CD8-positive, alpha-beta memory T cell (primary cell): ENCODE measurements at places on chromosomes 4 and X.

- no peak for DNase-seq
Measured at GRCh38 chrX:21939906-21940305, 603 bp upstream of the SMS start.

- no peak for DNase-seq
Measured at GRCh38 chr4:88110826-88111225, 47.6 kb downstream of the ABCG2 start.

GRCh38 chrX:152989292-152989658, 4.6 kb downstream of the PNMA5 start:
- no peak for DNase-seq

DNA sequence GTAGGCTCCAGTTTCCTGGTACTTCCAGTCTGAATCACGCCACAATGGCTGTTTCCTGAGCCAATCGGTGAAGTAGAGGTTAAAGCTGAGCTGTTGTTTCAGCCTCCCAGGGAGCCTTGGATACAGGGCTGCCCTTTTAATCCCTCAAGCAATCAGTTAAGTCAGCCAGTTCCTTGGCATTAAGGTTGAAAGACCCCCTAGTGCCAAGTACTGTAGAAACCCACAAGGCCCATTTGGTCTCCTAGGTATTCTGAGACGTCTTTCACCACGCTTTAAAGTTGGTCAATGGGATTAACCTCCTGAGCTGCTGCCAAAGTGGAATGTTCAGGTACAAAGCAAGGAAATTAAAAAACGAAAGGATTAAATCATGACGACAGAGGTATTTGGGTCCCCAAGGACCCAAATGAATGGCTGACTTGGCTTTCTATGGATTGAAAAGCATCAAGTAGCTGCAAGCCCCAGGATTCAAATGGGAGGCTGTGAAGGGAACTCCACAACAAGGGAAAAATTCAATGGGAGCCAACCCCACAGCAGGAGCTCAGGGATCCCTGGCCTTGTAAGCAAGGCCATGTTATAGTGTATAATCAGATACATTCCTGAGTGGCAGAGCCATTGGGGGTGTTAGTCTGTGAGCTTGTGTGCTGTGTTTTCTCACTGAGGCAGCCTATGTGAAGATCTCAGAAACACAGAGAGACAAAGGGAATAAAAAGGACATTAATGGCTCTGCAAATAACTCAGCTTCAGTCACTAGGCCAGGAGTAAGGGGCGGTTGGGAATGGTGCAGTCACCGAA, 86.0 kb downstream of the ATG4A start:
- no peak for DNase-seq

- no peak for DNase-seq
Measured at GRCh38 chr4:111879539-111879938, 265.7 kb upstream of the FAM241A start.

DNA sequence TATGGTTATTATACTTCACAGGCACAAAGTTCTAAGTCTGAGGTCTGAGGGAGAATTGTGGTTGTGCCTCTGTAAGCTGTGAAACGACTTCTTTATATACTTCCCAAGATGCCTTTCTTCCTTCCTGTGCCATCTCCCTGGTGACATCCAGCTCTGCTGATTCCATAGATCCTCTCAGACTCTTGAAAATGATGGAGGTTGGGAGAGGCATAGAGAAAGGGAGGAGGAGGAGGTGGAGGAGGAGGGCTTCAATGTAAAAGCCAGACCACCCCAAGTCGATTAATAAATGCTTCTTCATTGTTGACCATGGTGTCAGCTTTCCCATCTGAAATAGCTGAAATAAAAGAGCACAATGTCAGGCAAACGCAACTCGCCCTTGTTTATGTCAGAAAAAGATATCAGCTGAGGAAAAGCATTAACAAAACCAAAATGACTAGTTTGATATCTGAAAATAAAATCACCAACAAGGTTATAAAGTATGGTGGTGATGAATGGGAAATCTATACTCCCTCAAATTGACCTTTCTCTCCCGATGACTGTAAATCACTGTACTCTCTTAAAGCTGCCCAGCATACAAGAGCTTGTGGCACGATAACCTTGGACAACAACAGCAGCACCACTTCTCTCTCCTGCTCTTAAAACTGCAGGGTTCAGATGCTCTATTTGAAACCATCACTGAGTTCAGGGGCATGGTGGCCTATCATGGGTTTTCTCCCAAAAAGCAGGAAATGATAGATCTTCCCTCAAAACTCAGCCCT, 230.4 kb upstream of the GALNT7 start:
- DNase-seq, result no peak

DNA sequence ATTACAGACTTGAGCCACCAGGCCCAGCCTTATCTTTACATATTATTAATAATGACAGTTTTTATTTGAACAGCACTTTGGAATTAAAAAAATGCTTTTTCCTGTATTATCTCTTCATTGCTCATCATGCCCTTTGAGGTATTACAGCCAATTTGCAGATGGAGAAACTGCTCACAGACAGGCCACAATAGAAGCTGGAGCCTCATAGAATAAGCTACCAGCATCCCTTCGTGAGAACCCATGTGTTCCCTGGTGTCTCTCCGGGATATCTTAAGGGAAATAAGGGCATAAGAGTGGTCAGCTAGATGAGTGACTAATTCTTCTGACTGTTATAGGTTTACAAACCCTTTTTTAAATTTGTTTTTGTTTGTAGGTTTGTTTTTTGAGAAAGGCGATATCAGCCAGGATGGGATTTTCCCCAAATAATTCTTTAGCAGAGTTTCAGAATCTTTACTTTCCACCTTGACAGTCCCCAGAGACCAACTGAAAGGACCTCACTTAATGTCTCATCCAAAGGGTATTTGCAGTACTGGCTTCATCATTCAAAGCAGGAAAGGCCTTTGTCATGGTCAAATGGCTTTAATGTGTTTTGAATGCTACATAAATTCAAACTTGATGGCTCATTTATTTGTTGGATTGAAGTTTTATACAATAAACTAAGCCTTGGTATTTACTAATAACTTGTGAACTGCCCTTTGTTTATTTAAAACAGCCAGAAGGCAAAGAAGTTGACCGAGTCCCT, 48.0 kb upstream of the SOD3 start:
- no peak for DNase-seq

- DNase-seq, result no peak
Measured at GRCh38 chrX:76148041-76148665, 24.7 kb upstream of the PBDC1 start.

- DNase-seq, result no peak
Measured at GRCh38 chrX:136310411-136310810, 9.6 kb downstream of the ADGRG4 start.

DNA sequence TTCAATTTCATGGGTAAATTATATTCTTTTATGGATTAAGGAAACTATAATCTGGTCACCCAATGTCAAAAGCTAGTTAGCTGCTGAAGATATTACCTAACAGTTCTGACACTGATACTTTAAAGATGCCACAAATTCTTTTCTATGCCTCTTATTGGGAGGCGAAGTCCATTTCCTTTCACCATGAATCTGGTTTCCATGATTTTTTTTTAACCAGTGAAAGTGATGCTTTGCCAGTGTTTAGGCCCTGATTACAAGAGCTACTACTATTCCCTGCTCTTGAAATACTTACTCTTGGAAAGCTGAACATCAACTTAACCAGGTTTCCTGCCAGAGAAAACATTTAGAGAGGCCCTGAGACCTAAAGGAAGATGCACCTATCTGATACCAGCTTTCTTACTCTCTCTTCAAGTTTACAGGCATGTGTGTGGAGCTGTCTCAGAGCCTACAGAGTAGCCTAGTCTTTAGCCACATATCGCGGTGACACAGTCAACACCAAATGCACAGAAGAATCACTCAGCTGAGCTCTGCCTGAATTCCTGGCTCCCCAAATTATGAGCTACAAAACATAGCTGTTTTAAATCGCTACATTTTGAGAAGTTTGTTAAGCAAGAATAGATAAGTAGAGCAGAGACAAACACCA, 1280.8 kb downstream of the PCDH7 start:
- no peak for DNase-seq

GRCh38 chrX:41875142-41875541, 48.2 kb downstream of the CASK start:
- DNase-seq, result no peak

GRCh38 chrX:38571058-38571457, 9.7 kb downstream of the TSPAN7 start:
- no peak for DNase-seq

DNA sequence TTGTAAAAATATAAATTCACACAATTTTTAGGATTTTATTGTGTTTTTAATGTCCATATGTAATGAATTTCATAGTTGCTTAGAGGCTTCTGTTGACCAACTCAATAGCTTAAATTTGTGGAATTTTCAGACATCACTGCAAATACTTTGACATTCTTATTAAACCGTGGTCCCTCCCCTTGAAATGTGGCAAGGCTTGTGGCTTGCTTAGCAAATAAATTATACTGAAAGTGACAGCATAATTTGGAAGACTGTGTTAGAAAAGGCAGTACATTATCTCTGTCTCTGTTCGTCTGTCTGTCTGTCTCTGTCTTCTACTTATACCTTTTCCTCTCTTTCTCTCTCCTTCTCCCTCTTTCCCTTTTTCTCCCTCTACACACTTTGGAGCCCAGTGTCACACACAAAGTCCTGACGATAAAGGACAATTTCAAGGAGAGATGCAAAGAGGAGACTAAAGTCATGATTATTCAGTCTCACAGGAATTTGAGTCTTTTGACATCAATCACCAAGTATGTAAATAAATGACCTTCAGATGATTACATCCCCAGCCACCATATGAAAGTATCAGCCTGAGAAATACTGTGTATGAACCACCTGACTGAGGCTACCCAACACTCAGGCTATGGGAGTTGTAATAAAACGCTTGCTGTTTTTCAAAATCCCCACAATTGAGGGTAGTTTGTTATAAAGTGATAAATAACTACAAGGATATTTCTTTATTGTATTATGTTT, 21.0 kb upstream of the UGT2B7 start:
- DNase-seq, result no peak

DNA sequence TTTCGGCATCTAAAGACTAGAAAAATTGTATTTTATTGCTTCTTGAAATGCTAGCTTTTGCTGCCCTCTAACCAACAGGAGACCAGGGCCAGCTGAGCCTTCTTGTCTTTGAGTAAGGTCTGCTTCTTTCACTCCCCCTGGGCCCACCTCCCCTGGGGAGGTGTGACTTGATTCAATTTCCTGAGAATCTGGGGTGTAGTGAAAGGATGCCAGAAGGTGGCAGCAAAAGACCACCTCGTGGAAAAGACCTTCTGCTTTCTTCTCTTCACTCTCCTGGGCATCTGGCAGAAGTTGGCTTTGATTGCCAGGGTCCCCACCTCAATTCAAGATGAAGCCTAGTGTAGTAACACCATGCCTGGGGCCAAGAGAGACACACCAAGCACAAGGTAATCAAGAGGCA, 96.5 kb upstream of the MAOA start:
- DNase-seq, result no peak

- DNase-seq, result no peak
Measured at GRCh38 chrX:32954125-32954524, 257.2 kb downstream of the DMD start.

GRCh38 chrX:151183912-151184565, 7.7 kb downstream of the GPR50 start:
- DNase-seq, result no peak

DNA sequence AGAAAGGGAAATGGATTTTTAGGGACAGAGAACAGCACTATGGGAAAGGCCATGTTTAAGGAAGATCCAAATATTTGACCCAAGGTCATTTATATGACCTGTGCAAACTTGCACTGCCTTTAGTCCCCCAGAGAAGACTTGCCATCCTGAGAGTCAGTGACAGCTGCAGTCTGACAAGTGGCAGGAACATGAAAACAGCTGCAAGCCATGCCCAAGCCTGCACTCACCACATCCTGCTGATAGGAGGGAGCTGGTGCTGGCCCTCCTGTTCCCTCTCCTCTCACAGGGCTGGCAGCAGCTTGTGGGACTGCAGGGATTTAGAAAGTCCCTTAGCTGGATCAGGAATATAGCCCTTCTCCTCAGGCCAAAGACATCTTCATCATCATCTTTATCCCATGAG, 187.7 kb downstream of the RAP1GDS1 start:
- DNase-seq, result peak; percentile 8

DNA sequence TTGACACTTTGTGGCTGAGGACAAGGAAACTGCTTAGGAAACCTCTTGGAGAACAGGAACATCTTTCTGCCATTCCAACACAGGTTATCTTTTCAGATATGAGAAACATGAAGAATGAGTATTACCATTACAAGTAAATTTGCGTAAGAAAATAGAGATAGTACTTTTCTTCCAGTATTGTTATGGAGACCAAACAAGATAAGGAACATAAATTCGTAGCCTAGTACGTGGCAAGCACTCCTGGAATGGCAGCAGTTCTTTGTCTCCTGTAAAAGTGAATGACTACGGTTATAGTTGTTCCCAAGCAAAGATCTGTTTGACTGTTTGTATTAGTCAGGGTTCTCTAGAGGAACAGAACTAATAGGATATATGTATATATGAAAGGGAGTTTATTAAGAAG, 843.1 kb downstream of the STIM2 start:
- DNase-seq, result no peak

DNA sequence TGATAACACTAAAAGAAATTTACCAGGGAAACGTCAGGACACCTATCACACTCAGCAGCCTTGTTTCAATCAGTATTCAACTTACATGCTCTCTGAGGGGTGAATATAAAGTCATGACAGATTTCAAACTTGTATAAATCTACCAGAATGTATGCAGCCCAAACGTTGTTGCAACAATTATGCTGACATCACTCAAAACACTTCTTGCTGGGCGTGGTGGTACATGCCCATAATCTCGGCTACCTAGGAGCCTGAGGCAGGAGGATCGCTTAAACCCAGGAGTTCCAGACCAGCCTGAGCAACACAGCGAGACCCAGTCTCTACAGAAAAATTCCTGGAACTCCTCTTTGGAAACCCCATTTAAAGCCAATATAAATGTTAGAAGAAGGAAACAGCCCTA, 266.6 kb upstream of the GPC4 start:
- DNase-seq, result no peak

- DNase-seq, result no peak
Measured at GRCh38 chr4:165403637-165404036, 24.8 kb downstream of the CPE start.

GRCh38 chr4:187212446-187213080, 488.9 kb upstream of the FAT1 start:
- no peak for DNase-seq

GRCh38 chrX:81537723-81538122, 335.8 kb downstream of the SH3BGRL start:
- DNase-seq, result no peak

- DNase-seq, result no peak
Measured at GRCh38 chr4:160592258-160592657, 1489.4 kb downstream of the RAPGEF2 start.

DNA sequence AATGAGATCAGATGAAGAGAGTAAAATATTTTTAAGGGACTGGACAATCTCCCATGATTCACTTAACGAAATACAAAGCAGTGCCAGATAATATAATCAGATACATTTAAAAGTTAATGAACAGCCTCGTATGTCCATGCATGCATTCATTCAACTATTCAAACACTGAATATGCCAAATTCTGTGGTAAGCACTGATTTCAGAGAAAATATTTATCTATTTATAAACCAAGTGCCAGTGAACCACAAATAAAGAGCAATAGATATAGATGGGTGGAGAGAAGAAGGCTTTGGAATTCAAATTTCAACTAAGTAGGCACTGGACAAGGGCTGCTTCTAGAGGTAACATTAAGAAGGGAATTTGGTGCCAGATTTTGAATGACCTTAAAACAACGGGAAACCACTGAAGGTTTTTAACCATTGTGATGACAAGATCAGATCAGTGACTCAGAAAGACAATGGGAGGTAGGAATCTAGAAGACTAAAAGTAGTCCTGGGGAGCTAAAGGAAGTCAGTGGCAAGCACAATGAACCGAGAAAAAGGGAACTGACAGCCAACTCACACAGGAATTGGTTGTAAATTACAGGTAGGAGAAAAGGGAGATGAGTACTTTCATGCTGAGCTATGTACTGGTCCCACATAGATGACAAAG, 14.2 kb downstream of the ELOVL6 start:
- no peak for DNase-seq
